Activated T-cell treated with anti-CD3 and anti-CD28 coated beads, Interleukin-2, amount 50 U/mL, for 72 hours (primary cell): ENCODE measurements at places on chromosomes 7 and 10.
A peak's percentile ranks its signal among the peaks of the same experiment; 100 is the strongest.

DNA sequence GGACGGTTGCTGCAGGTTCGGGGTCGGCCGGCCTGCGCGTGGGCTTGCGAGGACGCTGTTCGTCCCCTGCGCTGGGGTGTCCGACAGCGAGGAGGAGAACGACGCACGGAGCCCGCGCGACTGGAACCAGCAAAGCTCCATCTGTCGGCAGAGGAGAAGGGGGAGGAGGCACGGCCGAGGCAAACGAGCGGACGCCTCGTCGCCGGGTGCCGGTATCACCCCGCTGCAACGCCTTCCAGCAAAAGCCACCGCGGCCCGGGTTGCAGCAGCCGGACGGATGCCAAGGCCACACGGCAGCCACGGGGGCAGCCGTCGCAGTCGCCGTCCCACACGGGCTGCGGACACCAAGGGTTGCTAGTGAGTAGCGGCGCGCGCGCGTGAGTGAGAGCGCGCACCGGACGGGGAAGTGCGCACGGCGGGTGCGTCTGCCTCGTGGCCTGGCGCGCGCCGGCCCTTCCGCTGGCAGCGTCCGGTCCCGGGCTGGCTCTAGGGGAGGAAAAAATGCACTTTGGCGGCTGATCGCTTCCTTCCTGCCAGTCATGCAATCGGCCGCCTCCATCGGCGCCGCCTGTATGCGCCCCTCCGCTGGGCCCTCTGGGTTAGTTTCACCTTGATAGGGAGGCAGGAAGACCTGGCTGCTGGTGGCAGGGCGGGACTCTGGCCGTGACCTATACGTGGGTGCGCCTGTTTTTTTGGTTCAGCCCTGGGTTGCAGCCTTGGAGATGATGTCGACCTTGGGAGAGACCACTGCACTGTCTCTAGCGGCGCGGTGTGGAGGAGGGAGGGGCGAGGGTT is 434 bp downstream of the STAMBPL1 start:
- peak; percentile 85 for DNase-seq

DNA sequence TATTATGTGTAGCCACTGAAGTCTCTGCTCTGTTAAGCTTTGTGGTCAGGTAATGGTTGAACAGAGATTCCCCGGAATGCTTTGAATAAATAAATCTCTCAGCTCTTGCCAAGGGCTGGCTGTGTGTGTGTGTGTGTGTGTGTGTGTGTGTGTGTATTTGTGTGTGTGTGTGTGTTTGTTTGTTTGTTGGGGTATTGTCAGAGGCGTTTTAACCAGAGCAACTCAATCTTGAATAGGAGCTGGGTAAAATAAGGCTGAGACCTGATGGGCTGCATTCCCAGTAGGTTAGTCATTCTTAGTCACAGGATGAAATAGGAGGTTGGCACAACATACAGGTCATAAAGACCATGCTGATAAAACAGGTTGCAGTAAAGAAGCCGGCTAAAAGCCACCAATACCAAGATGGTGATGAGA is 256.2 kb upstream of the CACNA2D1 start:
- no peak for DNase-seq

DNA sequence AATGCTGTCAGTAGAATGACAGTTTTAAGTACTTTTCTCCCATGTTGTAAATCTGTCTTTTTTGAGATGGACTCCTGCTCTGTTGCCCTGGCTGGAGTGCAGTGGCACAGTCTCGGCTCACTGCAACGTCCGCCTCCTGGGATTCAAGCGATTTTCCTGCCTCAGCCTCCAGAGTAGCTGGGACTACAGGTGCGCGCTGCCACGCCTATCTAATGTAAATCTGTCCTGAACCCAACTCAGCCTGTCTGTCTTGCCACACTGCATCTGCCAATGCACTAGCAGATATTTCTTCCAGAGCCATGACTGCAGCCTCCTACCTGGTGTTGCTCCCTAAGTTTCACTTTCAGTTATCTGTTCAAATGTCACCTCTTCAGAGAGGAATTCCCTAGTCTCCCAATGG is 264.1 kb downstream of the PHF14 start:
- no peak for DNase-seq

GRCh38 chr10:5566614-5567013 is 41.9 kb downstream of the CALML3 start:
- peak; percentile 68 for DNase-seq

DNA sequence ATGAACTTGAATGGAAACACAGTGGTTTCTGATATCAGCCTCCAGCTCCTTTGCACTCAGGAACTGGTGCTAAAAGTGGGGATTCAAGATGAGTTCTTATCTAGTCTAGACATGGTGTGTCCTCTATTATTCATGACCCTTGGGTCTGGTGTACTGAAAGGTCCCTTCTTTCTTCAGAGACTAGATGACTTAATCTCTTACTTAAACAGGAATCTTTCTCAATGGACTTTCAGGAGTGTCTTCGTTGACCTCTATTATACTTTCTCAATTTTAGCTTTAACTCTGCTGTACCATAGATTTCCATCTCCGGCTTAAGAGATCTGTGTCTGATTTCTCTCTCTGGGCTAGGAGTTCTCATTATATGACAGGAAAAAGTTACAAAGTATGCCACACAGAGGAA is 83.5 kb upstream of the INHBA start:
- DNase-seq = no peak

- DNase-seq = no peak
Observed at GRCh38 chr7:127751490-127752448, 99.8 kb downstream of the SND1 start.

DNA sequence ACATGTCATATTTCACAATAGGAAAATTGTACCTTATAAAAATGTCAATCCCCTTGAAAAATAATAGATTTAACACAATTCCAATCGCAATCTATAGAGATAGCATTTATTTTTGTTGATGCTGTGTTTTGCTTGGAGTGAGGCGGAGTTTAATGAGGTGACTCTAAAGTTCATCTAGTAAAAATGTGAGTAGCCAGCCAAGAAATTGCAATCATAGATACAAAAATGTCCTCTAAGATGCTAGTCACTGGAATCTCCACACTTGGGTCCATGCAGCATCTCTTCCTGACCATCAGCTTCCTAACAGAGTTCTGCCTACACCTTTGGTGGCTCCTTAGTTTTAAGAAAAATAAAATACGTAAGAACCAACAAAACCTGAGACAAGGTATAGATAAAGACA is 44.9 kb downstream of the GLI3 start:
- no peak for DNase-seq

DNA sequence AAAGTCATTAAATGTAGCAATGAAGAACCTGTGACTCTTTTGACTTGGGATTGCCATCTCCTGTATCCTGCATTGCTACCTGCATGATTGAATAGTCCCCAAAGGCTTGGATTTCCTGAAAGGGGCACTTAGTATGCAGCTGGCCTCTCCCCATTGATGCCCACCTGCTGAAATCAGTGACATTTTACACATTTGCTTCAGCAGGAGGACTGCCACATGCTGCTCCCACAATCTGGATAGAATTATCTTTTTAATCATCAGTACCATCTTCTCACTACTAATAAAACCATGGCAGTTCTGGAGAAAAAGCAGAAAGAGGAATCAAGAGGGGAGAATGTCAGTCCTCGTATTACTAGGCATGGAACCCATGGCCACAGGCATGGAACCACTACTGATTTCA is 67.8 kb downstream of the SLC13A1 start:
- DNase-seq = no peak

DNA sequence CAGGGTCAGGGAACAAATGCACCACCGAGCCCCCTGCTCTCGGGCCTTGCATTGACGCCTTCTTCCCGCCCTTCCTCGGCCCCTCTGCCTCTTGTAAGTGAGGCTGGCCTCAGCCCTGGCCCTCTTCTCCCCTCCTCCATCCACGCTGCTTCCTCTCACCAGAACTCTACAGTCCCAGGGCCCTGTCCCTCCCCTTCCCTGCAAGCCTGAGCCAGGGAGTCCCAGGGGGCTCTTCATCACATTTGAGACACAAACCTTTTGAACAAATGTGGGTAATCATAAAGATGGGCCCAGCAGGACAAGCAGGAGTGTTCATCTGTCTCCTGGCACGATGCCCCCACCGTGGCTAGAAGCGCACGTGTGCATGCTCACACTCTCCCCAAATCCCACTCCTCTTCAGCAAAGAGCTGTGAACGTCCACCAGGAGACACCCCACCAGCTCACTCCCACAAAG is 57.7 kb downstream of the SLIT1 start:
- no peak for DNase-seq

- no peak for DNase-seq
Observed at GRCh38 chr7:37318541-37318940, 130.1 kb downstream of the ELMO1 start.

- DNase-seq = no peak
Observed at GRCh38 chr7:101373812-101374614, 11.3 kb downstream of the COL26A1 start.

GRCh38 chr7:80467069-80467468 is 44.8 kb downstream of the GNAT3 start:
- no peak for DNase-seq

DNA sequence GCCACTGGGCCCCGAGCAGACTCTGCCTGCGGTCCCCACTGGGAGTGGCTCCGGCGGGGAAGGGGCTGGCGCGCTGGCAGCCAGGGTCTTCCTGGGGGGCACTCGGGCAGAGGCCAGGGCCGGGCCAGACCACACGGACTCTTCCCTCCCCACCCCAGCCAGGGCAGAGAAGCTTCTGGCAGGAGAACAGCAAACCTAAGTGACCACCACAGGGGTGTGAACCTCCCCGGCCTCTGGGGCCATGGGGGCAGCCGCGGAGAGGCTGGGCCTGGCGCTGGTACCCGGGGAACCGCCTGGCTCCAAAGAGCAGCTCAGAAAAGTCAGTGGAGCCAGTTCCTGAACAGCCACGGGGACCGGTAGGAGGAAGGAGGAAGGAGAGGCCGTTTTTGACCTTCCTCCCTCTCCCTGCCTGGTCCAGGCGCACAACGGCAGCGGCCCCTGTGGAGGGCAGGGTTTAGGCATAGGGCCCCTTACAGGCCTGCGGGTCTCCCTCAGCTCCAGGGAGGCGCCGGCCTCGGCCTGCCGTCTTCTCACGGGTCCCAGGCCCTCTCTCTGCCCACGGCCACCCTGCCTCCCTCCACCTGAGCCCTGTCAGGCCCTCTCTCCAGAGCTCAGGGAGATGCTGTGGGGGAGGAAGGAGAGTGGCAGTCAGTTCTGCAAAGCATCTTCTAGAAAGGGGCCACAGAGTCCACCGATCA is 51.8 kb downstream of the TMEM209 start:
- no peak for DNase-seq

GRCh38 chr7:127674361-127674760 is 22.4 kb downstream of the SND1 start:
- no peak for DNase-seq

- no peak for DNase-seq
Observed at GRCh38 chr10:24010436-24010970, 198.4 kb upstream of the KIAA1217 start.

GRCh38 chr10:104591441-104591840 is 49.6 kb upstream of the SORCS3 start:
- DNase-seq = no peak

DNA sequence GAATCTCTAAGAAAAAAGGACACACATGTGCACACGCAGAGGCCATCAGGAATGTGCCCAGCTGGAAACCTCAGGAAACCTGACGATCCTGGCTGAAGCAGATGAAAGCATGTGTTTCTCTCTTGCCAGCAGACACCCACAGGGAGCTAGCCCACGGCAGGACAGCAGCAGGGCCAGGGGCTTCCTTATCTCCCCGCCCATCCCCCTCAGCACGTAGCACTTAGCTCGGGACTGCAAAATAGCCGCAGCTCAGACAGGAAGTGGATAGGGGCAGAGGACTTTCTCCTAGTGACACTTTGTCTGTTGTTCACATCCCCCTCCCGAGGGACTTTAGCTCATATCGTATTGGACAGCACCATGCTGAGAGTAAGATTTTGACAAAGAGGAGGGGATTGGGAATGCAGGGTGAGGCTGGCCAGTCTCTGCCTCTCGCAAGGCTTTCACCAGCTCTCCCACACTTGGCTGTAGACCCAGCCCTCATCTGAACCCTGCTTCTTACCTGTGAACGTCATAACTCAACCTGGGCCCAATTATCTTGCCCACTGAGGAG is 63.8 kb downstream of the MKI67 start:
- no peak for DNase-seq

- no peak for DNase-seq
Observed at GRCh38 chr7:146378196-146378595, 261.6 kb downstream of the CNTNAP2 start.

GRCh38 chr10:98646998-98647917 is 200.5 kb upstream of the HPS1 start:
- DNase-seq = no peak

- DNase-seq = no peak
Observed at GRCh38 chr10:1200866-1201807, 145.0 kb downstream of the WDR37 start.

DNA sequence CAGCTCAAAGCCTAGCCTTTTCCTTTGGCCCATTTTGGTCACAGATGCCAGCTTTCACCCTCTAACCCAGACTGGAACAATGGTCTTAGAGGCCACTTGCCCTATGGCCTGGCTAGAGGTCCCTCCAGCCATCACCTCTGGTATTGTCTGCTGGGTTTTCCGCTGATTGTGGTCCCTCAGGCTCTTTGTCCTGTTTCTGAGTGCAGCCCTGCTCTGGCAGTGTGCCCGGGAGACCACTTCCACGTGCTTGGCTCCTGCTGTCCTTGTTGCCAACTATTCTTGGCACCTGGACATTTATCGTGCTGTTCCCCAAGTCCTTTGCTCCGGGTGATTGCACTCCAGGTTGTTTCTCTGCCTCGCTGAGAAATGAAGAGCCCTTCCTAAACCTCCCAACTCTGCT is 53.3 kb upstream of the FAM180A start:
- DNase-seq = no peak

- DNase-seq = no peak
Observed at GRCh38 chr7:106050746-106051117, 61.4 kb downstream of the SYPL1 start.

GRCh38 chr10:77279207-77279606 is 358.4 kb downstream of the KCNMA1 start:
- peak; percentile 5 for DNase-seq

DNA sequence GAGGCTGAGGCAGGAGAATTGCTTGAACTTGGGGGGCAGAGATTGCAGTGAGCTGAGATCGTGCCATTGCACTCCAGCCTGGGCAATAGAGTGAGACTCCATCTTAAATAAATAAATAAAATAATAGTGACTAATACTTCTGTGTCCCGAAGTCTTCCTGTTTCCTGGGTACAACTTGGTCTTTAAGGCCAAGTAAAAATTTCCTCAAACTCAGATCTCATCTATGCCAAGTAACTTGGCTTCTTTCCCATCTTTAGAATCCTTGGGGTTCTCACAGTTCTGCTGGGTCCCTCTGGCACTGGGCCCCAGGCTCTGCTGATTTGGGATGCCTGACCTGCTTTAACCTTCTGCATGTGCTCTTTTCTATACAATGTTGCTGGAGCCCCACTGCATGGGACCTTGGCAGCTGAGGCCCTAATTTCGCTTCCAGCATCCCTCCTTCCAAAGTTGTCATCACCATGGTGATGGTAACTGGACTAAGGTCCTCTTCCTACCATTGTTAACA is 22.7 kb upstream of the AKR1B10 start:
- DNase-seq = no peak

- no peak for DNase-seq
Observed at GRCh38 chr7:119545118-119545517, 727.9 kb upstream of the KCND2 start.

- DNase-seq = no peak
Observed at GRCh38 chr7:1513657-1514095, 9.5 kb upstream of the INTS1 start.
